ENCODE measurements at places on chromosomes 11 and 22.

DNA sequence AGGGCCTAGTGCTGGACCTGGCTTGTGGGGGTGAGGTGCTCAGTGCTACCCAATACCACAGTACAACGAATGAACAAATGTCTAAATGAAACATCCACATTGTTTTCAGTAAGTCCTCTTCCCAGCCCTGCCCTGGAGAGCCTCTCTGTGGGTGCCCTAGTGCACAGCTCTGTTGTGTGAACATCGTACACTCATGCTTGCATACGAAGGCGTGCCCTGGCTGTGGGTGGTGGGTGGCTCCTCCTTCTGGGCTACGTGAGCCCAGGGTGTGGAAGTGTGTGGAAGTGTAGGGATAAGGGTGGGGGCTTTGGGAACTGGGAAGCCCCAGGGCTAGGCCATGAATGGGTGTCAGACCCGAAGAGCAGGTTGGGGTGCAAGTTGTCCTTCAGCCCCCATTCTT, 592 bp upstream of the NLRX1 start:
- no peak for DNase-seq

DNA sequence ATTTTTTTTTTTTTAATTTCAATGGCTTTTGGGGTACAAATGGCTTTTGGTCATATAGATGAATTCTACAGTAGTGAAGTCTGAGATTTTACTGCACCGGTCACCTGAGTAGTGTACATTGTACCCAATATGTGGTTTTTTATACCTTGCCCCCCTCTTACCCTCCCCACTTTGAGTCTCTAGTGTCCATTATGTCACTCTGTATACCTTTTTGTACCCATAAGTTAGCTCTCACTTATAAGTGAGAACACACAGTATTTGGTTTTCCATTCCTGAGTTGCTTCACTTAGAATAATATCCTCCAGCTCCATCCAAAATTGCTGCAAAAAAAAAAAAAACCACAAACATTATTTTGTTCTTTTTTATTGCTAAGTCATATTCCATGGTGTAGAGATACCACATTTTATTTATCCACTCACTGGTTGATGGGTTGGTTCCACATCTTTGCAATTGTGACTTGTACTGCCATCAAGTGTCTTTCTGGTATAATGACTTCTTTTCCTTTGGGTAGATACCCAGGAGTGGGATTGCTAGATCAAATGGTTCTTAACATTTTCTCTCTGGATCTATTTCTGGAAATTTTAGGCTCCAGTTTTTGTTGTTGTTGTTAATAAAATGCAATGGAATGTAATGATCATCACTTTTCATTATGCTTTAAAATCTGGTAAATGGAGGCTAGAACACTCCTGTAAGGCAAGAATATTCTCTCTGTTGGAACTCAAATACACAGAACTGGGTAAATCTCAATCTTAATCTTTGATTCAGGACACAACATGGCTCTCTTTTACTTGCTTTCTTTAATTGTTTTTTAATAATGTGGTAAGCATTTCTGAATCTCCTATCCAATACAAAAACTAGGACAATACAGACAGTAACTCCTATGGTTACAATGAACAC, 10.3 kb downstream of the NEAT1 start:
- DNase-seq, result no peak

GRCh38 chr11:45162064-45162375, 15.6 kb downstream of the PRDM11 start:
- DNase-seq, result no peak

DNA sequence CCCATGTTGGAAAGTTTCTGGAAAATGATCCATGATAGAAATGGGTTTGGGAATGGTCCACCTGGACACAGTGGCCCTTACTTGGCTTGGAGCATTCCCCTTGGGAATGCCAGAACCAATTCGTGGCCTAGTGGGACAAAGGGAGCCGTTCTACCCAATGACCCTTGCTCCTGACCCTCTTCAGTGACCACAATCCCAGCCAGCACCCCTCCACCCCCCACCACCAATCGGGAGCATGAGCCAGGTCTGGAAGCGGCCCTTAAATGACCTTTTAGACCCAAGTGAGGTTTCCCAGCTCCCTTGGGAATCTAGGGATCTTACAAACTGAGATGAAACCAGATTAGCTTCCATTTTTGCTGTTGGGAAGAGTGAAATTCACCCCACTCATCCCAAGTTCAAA, 51.3 kb upstream of the CDON start:
- no peak for DNase-seq

GRCh38 chr22:46071451-46072109, 78.7 kb upstream of the PPARA start:
- peak; percentile 47 for DNase-seq

GRCh38 chr11:1834062-1834610, 654 bp upstream of the SYT8 start:
- DNase-seq, result no peak

GRCh38 chr22:19430890-19431541, 517 bp downstream of the HIRA start:
- no peak for DNase-seq

DNA sequence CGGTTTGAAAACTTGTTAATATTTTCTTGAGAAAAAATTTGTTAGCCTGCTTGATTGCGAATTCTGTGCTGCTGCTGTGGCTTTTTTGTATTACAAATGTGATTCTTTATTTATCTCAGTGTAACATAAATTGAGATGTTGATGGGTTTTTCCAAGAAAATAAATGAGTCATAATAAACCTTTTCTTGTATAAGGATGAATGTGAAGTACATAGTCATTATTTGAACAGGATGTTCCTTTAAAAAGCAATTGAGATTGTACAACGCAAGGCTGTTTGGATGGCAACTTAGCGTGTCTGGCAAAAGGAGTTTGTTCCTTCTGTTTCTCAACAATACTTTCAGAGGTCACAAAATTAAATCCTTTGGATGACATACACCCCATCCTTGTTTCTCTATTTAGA, 24.6 kb upstream of the CARD18 start:
- DNase-seq, result no peak

- no peak for DNase-seq
Measured at GRCh38 chr11:61057615-61058014, 44.7 kb upstream of the CD5 start.

GRCh38 chr11:76236092-76236999, 30.0 kb upstream of the WNT11 start:
- peak; percentile 67 for DNase-seq

DNA sequence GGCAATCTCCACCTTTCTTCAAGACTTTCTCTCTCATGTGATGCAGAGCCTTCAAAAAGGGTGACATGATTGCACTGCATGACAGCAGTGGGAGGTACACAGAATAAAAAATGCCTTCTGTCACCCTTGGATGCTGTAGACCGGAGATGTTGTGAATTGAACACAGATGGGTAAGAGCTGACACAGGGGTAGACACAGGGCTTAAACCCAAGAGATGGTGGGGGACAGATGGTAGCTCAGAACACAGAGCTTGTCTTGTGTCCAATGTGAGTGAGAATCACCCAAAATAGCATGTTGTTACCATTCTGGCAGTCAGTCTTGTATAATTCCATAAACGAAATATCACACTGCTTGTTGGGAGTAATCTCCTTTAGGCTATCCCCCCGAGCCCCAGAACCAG, 69.9 kb downstream of the JRKL start:
- no peak for DNase-seq

DNA sequence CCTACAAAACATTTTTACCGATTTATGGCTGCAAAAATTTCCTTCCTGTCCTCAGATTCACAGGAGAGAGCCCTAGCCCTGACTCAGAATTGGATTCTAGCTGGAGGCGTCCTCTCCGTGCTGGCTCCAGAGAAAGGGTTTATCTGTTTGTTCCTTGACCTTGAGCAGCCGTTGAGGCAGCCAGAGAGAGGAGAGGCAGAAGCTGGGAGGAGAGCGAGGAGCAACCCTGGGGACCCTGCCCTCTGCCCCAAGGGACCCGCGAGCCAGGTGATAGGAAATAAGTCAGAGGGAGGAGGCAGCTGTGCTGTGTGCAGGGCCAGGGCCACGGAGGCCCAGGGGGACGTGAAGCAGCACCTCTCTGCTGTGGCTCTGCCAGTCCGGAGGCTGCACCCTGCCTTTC, 75.6 kb downstream of the IGLL1 start:
- DNase-seq, result no peak

GRCh38 chr11:65150509-65151299, 16.4 kb upstream of the SYVN1 start:
- DNase-seq, result peak; percentile 80

GRCh38 chr22:37675930-37676735, 697 bp downstream of the LGALS1 start:
- DNase-seq, result no peak

GRCh38 chr11:9765320-9766101, 101.6 kb downstream of the SWAP70 start:
- no peak for DNase-seq

- DNase-seq, result no peak
Measured at GRCh38 chr11:128874427-128874826, 7.3 kb upstream of the KCNJ1 start.

- DNase-seq, result peak; percentile 44
Measured at GRCh38 chr11:112113539-112114457, 27.1 kb downstream of the SDHD start.

- no peak for DNase-seq
Measured at GRCh38 chr22:37636186-37636948, 3.1 kb upstream of the SH3BP1 start.

DNA sequence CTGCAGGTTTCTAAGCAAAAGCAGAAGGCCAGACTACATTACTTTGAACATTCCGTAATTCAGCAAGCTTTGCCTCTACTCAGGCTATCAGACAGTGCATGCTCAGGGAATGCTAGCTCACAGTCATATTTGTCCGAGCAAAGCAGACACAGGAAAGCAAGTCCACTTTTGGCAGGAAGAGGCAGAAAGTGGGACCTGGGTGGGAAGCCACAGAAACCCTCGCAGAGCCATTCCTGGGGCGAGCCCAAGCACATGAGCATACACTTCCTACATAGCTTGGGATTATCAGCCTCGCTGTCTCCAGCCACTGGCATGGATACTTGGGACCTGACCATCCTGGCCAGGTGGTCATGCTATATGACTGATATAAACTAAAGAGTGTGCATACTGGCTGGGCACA, 113.3 kb downstream of the TRIM29 start:
- no peak for DNase-seq

GRCh38 chr11:130476922-130477491, 28.6 kb downstream of the ADAMTS15 start:
- no peak for DNase-seq

DNA sequence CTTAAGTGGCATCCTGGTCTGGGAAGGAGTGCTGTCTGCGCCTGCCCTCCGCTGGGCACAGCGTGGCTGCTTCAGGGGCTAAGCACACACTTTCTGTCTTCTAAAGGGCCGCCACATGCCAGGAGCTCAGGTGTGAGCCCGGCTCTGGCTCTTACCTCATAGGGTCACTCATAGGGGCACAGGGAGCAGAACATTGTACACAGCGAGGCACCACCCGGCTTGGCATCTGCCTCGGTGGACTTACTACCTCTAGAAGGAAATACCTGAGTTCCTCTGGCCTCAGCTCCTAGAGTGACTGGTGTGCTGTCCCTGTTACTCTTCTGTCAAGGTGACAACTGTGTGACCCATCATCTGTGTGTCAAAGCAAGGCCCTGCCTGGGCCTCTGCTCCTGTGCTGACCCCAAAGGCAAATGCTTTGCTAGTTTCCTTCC, 13.4 kb downstream of the NEAT1 start:
- DNase-seq, result no peak

DNA sequence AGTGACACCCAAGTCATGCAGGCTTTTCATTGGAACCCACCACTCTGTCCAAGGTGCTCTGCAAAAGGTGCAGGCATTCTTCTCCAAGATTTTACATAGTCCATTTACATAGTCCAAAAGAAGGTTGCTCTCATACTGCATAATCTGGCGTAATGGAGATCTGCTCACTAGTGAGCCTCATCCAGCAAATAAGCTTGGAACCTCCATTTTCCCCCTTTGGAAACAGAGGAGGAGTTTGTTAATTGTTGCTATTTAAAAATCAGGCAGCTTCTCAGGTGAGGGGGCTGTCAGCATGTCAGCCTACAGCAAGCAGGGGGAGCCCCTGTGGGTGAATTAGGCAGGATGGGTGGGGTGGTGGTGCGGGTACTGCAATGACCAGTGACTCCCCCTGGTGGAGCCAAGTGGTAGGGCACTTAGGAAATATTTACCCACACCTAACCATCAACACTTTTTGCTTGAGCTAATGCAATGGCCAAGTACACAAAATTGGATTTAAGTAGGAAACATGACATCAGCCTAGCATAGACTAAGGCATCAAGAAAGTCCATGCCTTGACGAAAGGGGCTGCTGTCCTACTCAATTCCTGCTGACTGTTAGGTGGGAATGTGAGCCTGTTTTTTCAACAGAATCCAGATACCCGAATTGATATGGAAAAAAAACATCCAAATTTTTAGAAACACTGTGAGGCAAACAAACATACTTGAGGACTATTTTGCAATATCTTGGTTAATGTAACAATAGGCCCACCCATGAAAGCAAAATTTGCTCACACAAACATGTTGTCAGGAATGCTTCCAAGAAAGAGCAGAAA, 64.5 kb downstream of the AMBRA1 start:
- peak; percentile 35 for DNase-seq

DNA sequence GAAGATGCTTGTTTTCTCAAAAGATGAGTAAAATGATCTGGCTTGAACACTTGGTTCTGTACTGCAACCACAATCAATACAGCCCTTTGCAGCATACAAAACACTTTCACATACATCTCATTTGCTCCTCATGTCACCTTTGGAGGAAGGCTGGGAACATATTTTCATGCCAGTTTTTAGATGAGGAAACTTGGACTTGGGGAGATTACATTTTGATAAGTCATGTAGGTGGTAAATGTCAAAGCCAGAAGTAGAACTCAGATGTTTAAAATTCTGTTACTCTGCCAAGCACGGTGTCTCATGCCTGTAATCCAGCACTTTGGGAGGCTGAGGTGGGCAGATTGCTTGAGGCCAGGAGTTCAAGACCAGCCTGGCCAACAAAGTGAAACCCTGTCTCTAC, 121.8 kb downstream of the MICAL2 start:
- no peak for DNase-seq

DNA sequence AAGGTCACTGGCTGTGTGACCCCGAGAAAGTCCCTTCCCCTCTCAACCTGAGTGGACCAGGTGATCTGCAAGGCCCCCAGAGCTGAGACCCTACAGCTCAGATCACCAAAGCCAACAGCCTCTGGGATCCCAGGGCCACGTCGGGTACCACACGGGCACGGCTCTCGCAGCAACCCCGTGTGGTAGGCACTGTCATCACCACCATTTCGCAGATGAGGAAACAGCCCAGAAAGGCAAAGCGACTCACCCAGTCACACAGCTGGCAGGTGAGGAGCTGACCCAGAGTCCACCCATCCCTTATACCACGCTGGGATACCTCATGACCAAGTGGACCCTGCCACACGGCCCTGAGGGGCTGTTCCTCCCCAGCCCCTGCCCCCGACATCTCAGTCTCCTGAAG, 2.8 kb downstream of the ATP5MGL start:
- no peak for DNase-seq
